ENCODE measurements at places on chromosomes 12 and 14.

DNA sequence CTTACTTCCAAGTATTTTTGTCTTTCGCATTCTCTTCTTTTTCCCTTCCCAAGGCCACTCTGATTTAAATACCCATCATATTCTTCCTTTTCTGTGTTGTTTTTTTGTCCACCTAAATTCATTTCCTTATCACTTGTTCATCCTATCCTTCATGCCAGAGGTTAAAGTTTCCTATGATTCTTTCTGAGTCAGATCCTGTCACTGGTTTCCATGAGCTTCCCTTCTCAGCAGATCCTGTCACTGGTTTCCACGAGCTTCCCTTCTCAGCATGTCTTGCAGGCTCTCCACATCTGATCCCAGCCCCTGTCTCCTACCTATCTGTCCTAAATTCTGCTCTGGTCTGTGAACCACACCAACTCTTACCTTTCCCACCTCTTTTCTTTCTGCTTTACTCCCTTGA lies 311.8 kb upstream of the RGS6 start:
- DNase-seq, result no peak

- DNase-seq, result no peak
Measured at GRCh38 chr14:80958939-80959338, 3.5 kb downstream of the TSHR start.

DNA sequence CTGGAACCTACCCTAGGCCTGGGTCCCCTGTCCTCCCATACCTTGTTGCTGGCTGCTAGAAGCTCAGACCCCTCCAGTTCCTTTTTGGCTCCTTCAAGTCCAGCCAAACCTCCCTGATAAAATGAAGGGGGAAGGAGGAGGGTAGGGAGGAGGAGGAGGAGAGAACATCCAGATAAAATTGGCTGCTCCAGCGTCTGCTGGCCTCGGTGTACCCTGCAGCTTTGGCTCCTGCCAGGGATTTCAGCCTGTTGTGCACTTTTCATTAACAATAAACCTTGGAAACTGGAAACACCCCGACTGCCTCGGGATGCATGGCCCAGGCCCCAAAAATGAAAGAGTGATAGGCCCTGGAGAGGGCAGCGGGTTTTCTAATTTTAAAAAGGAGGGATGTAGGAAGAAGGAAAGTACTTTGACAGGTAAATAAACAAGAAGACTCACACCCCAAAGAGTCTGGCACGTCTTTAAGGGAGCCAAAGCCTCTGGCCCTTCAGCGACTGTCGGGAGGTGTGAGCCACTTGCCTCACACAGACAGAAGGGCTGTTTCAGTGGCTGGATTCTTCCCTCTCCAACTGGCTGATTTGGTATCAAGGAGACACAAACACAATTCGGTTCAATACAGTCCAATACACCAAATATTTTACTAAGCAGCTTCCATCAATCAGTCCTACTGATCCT lies 49.8 kb downstream of the NUAK1 start:
- no peak for DNase-seq

GRCh38 chr12:48119834-48120195 lies 651 bp downstream of the PFKM start:
- DNase-seq, result no peak

GRCh38 chr12:60180298-60180697 lies 584.5 kb downstream of the SLC16A7 start:
- DNase-seq, result no peak

DNA sequence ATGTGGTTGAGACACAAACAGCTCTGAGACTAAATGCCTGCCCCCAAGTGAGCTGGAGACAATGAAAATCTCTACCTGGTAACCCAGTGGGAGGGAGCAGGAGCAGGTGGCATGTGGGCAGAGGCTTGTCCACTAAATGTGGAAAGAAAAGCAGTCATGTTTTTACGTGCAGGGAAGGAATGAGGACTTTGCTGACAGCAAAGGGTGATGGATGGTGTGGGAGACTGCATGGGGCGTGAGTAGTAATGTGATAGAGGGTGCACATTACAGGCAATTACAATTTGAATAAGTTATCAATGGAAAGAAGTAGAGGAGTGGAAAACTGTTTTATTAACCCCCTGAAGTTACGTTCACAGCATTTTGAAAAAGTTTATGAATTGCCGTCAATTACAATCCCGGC lies 176.6 kb downstream of the NRXN3 start:
- DNase-seq, result no peak

DNA sequence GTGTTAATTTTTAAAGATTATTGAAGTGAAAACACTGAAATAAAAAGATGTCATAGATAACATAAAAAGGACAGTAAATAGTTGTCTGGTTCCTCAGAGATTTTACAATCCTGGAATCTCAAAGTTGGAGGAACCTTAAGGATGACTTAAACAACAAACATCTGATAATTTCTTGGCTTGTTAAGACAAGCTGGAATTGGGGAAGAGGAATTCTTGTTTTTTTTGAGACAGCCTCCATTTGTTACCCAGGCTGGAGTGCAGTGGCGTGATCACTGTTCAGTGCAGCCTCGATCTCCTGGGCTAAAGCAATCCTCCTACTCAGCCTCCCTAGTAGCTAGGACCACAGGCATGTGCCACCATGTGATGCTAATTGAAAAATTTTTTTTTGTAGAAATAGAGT lies 2.3 kb downstream of the ZNF410 start:
- DNase-seq, result no peak

DNA sequence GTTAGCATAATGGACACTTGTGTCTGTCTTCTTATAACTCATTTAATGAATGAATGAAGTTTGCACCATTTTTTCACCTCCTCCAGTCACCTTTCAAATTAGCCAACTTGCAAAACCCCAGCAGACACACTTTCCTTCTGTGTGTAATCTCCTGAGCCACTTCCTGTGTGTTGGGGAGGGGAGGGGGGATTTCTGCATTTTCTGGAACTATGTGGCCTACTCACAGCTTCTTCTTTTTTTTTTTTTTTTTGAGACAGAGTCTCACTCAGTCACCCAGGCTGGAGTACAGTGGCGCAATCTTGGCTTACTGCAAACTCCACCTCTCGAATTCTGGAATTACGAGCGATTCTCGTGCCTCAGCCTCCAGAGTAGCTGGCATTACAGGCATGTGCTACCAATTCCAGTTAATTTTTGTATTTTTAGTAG lies 4.1 kb upstream of the SERPINA1 start:
- DNase-seq, result peak; percentile 12

GRCh38 chr12:64497903-64498302 lies 46.0 kb downstream of the TBK1 start:
- DNase-seq, result no peak

GRCh38 chr14:102986810-102987579 lies 64.5 kb downstream of the AMN start:
- no peak for DNase-seq

GRCh38 chr14:95068521-95068920 lies 88.8 kb downstream of the DICER1 start:
- DNase-seq, result no peak

DNA sequence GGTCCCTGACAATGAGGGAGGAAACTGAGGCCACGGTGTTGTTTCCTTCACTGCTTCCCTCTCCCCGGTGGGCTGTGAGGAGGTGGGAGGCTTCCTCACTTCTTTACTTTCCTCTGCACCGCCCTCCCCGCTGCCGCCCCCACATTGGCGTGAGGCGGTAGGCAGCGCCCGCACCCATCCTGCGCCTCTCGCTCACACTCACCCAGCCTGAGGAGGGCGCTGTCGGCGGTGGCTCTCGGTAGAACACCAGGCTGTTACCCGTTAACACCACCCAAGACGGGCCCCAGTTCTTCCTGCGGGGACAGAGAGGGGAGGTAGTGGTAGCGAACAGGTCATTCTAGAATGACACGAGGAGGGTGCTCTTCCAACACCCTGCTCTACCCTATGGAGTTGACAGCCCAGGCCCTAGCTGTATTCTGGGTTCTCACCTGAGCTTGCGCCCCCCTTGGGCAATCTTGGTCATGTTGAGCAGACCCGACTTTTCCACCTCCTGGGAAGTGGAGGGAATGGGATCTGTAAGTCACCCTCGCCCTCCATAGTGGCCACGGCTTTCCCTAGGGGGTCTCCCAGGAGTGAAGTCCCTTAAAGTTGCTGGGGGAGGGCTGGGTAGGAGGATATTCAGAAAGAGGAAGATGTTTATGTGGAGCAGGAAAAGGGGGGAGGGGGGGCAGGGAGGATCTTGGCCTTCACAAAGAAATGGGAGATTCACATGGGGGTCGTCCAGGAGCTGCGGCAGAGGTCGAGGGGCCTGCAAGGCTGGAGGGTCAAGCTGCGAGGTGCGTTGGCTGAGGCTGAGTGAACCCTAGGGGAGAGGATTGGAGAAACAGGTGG lies 3.3 kb downstream of the ARHGAP9 start:
- peak; percentile 51 for DNase-seq

- no peak for DNase-seq
Measured at GRCh38 chr14:49456589-49456988, 129.6 kb downstream of the RPS29 start.

GRCh38 chr12:16220120-16220519 lies 57.4 kb downstream of the SLC15A5 start:
- DNase-seq, result no peak

DNA sequence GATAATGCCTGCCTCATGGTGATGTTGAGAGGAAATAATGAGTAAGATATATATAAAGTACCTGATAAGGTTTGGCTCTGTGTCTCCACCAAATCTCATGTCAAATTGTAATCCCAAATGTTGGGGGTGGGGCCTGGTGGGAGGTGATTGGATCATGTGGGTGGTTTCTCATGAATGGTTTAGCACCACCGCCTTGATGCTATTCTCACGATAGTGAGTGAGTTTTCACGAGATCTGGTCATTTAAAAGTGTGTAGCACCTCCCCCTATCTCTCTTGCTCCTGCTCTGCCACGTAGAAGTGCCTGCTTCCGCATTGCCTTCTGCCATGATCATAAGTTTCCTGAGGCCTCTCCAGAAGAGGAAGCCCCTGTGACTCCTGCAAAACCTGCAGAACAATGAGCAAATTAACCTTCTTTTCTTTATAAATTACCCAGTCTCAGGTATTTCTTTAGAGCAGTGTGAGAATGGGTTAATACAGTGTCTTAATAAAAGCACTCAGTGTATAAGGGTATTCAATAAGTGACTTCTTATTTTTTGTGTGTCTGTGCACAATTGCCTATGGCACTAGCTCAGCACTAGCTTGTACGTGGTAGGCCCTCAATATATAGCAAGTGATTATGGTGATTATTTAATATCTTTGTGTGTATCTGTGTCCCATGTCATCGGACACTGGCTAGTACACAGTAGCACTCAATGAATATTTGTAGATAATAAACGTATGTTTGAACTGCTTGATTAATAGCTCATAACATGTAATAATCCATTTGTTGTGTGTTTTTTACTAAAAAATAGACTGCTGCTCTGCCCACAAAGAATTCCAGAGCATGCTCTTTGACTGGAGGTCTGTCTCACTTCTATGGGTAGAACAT lies 138.1 kb upstream of the LMNTD1 start:
- no peak for DNase-seq

DNA sequence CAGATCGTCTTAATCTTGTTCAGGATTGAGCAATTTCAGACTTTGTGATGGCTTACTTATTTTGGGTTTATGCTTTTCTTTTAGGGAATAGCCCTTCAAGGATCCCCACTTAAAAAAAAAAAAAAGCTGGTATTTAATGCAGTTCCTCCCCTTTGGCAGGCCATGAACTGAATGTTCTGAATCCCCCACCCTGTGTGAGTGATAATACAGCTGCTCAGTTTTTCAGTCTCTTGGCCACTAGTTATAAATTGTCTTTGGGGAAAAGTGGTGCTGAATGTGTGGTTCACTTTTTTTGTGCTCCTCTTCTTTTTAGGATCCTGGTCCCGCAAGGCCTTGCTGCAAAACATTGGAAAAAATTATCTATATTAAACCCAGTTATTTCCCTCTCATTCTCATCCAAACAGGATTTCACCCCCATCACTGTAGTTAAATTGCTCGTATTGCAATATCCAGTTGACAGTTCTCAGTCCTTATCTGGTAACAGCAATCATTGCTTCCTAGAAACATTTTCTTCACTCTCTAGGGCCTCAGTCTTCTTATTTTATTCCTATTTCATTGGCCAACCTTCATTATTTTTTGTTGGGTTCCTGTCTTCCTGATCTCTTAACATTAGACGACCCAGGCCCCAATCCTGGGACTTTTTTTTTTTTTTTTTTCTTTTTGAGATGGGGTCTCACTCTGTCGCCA lies 73.1 kb upstream of the PAWR start:
- DNase-seq, result no peak

GRCh38 chr14:64639340-64639821 lies 64.8 kb upstream of the PLEKHG3 start:
- DNase-seq, result no peak

DNA sequence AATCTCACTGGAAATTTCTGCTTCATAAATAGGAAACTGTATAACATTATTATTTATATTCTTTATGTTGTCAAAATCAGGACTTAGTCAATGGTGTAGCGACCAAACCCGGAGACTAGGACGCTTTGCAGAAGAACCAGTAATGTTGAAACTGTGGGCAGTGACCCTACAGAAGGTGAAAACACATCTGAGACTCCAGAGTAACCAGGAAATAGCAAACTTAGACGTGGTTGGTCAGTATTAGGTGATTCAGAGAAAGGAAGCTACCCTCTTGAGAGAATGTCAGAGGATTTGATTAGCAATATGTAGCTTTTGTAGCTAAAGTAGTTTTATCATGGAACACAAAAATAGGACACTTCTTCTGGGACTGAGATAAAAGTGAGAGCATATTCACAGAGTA lies 381.9 kb downstream of the SLC16A7 start:
- DNase-seq, result no peak

DNA sequence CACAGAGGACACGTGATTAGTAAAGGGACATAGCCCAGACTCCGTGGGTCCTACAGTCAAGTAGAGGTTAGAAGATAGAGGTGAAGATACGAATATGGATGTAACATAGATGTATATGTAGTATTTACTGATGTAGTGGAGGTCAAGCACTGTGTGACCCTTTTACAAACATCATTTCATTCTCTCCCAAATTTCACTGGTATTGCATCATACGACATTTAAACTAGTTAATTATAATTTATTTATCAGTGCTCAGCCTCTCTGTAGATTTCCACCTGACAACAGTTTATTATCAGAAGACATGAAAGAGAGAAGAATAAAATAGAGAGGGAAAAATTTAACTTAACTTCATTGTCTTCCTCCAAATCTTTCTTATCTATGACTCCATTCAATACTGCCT lies 927.9 kb upstream of the TMEM132C start:
- DNase-seq, result no peak

- no peak for DNase-seq
Measured at GRCh38 chr14:22973217-22974032, 8.9 kb downstream of the AJUBA start.

GRCh38 chr12:8829621-8830020 lies 7.2 kb downstream of the A2ML1 start:
- DNase-seq, result no peak
